Activated CD4-positive, alpha-beta T cell treated with anti-CD3 and anti-CD28 coated beads, Interleukin-2, amount 10 ng/mL, durations not matched to agents 24 days and 14 days (primary cell): ENCODE measurements at places on chromosomes 12 and 14.

GRCh38 chr14:89053303-89053702, 228.9 kb downstream of the TTC8 start:
- DNase-seq, result no peak

- DNase-seq, result no peak
Measured at GRCh38 chr14:78595797-78596196, 425.6 kb downstream of the NRXN3 start.

GRCh38 chr14:58428118-58428683, 682 bp downstream of the KIAA0586 start:
- peak; percentile 75 for DNase-seq

DNA sequence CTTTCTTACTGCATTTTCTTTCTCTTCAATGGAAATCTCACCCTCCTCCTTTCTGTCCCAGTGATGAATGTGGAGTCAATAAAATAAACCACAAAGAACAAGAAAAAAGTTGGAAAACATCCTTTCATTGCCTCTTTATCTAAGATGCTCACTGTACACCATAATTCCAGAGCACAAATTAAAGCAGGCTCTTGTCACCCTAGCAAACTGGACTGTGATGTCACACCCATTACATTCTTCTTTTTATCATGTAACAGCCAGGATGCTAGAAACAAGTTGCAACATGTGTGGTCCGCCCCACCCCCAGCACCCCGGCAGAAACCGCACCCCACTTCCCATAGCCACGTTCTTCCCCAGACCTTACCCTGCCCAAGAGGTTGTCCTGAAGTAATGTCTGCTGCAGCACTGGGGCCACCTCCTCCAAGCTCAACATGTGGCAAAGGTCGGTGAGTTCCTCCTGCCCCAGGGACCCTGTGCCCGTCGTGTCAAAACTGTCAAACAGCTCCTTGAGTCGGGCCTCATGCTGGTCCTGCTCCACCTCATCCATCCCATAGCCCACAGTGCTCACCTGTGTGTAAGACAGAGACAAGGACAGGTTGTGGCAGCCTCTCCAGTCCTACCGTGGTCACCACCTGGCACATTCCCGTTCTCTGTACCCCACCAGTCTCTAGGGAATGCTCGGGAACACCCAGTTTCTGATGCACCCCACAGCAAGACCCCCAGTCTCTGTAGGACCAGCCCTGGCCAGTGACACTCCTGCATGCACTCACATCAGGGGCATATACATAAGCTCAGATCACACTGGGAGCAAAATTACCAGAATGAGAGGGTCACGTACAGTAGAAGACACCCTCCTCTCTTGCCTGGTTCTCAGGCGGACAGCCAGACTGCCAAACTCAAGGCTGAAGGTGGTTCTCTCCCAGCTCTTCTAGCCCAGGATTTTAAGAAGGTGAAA, 9.2 kb downstream of the NIN start:
- DNase-seq, result peak; percentile 90

DNA sequence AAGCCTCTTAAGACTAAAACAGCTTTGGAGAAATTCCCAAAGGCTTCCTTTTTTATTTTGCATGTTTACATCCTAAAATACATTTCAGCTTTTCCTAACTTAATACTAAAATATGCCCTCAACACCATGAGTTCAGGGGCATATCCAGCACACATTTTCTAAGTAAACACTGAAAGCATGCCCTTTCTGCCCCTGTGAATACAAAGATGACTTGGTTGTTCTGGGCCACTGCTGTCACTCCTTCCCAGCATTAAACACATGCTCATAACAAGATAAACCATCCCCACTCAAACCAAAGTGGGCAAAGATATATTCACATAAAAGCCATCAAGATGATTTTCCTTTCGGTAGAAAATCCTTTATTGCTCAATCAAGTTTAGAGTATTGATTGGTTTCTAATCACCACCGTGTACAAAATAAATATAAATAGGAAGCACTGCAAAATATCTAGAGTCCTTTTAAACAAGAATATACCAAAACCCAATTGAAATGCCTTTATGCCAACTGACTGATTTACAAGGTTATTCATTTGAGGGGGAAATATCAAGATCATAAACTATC, 1.9 kb downstream of the CCNB1IP1 start:
- DNase-seq, result no peak

- peak; percentile 58 for DNase-seq
Measured at GRCh38 chr14:64465831-64466554, 694 bp downstream of the AKAP5 start.

- no peak for DNase-seq
Measured at GRCh38 chr12:102755266-102755665, 161.8 kb downstream of the PAH start.
